ENCODE measurements at places on chromosomes 16 and 17. TPM values are rescaled to one million over a fixed set of nuclear protein-coding genes. Genes with fewer than 3 reads are reported as not detected.

The HBQ1 gene
- total RNA-seq, result 5.2 TPM

GRCh38 chr16:64184156-64184555 lies 937.7 kb downstream of the CDH11 start:
- no peak overlapping the region for H3K27ac ChIP-seq
- H3K4me1 ChIP-seq, result peaks cover 9% of the 10 kb centered on the region
- no peaks in the 10 kb centered on the region for H3K27me3 ChIP-seq
- no peak for DNase-seq
- H3K4me3 ChIP-seq, result no peak overlapping the region

DNA sequence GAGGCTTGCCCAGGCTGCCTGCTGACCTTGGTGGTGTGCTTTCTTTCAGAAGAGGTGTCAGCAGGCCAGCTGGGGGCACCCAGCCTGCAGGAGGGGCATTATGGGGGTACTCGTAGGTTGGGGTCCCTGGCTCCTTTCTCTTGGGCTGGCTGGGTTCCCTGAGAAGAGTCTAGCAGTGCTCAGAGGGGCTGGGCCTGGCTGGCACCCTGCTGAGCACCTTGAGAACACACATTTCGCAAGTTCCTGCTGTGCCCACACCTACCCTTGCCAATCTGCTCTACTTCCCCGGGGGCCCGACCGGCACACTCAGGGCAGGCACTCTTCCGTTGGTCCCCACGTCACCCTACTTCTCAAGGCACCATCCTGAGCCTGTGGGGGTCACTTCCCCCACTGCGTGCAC lies 5.1 kb downstream of the CEMP1 start:
- H3K27me3 ChIP-seq, result no peaks in the 10 kb centered on the region
- H3K36me3 ChIP-seq, result peaks cover 8% of the 10 kb centered on the region
- peaks cover 10% of the 10 kb centered on the region for H3K4me1 ChIP-seq
- no peak overlapping the region for H3K27ac ChIP-seq
- no peak for DNase-seq

DNA sequence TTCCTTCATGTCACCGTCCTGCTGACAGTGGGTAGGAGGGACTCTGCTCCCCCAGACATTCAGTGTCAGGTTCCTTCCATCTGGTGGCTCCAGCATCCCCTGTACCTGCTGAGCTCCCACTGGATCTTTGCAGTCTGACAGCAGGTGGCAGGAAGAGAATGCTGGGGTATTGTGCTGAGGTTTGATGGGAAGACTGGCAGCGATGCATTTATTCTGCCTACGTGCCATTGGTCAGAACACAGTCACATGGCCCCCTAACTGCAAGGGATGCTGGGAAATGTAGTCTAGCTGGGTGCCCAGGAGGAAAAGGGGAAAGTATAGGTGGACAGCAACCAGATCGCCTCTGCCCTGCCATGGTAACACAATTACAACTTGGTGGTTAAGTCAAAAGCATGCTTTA lies 44.4 kb downstream of the IRX3 start:
- H3K36me3 ChIP-seq, result no peaks in the 10 kb centered on the region
- no peaks in the 10 kb centered on the region for H3K27me3 ChIP-seq
- H3K4me3 ChIP-seq, result no peak overlapping the region
- H3K4me1 ChIP-seq, result peaks cover 8% of the 10 kb centered on the region
- H3K27ac ChIP-seq, result no peak overlapping the region
